ENCODE measurements at places on chromosomes 12 and 14.

GRCh38 chr12:3333583-3333982 is 157.4 kb upstream of the PRMT8 start:
- no peak for DNase-seq

DNA sequence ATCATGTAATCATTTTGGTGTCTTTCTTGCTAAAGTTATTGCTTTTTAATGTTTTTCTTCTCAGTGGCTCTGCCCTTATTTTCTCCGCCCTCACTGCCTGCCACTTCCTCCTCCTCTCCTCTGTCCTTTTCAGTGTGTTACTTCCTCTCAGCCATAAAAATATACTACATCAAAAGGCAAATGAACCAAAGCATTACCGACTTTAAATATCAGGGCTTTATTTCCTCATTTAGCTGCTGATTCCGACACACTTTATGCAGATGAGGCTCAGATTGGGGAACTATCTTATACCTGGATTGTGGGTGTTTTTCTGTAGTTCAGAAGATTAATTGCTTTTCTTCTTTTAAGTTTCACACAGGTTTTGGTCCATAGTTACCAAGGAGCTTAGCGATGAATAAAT is 118.1 kb downstream of the CMAS start:
- no peak for DNase-seq

DNA sequence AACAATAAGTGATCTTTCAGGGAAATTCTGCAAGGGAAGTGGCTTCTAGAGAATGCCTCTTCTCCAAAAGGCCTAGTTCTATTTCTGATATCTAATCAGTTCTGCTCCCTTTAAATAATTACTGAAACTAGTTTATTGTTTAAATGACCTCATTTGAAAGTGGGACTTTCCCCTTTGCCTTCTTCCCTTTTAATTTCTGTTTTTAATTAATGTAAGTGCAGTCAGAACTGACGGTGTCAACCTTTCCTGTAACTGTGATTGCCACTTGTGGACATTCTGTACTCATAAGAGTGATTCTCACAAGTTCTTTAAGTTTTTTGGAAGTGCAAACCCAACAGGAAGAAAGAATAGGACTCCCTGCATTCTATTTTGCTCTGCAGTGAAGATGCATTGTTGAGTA is 265.3 kb upstream of the PLEKHG7 start:
- DNase-seq: no peak

DNA sequence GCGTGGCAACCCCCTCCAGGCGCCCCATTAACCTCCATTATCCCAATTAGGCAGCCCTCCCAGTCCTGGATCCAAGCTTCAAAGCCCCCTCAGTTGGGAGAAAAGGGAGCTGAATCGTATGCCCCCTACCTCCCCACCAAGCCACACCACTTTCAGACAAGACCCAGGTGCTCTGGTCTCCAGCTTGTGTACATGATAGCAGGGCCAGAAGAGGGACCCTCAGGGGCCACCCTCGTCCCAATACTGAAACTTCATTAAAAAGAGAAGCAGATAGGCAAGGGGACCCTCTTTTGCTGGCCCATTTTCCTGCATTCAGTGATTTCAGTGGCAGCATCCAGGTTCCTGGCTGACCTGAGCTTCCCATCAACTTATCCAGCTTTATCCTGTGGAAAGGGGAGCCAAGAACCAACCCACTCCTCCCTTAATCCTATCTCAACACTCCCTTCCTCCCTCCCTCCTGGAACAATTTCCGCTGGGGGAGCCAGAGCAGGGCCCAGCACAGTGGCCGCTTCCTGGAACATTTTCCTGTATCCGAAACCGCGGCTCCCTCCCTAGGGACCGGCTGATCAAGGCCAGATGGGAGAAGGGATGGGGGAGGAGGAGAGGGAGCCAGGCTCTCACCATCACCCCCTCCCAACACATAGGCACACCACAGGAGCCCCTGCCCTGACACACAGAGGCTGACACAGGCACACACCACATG is 9.5 kb upstream of the SP7 start:
- no peak for DNase-seq

GRCh38 chr12:73308747-73309146 is 1036.6 kb downstream of the TRHDE start:
- DNase-seq: no peak

DNA sequence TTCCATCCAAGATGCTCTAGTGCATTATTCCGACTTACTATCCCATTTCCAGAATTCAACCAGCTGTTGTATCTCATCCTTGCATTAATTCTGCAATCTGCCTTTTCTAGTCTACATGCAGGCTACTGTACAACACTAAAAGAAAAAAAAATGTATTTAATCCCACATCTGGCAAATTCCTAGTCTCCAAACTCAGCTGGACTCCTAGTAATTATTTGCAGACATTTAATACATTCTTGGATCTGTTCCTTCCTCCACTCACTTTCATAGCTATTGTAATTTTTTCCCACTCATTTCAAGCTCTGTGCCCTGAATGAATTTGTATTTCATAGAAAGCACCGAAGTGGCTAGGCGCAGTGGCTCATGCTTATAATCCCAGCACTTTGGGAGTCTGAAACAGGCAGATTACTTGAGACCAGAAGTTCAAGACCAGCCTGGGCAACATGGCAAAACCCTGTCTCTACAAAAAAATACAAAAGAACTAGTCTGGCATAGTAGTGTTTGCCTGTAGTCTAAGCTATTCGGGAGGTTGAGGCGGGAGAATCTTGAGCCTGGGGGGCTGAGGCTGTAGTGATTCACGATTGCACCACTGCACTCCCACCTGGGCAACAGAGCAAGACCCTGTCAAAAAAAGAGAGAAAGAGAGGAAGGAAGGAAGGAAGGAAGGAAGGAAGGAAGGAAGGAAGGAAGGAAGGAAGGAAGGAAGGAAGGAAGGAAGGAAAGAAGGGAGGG is 39.5 kb upstream of the YAF2 start:
- no peak for DNase-seq

GRCh38 chr14:63852271-63852816 is 460 bp upstream of the SYNE2 start:
- DNase-seq: peak; percentile 25

DNA sequence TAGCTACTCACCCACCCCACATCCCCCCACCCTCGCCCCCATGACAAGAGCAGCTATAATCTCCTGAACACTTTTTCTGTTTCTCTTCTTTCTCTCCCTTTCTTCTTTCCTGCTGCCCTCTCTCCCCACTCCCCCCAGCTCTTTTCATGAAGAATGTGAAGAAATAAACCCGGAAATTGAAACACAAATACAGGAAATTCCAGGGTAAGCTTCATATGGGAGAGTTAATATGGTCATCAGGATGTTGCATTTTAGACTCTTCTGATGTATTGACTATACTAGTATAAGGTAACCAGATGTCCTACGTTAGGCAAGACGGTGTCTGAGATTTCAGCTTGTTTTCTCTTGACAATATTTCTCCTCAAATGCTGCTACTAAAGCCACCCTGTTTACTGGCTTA is 41.6 kb upstream of the LRIG3 start:
- DNase-seq: no peak

DNA sequence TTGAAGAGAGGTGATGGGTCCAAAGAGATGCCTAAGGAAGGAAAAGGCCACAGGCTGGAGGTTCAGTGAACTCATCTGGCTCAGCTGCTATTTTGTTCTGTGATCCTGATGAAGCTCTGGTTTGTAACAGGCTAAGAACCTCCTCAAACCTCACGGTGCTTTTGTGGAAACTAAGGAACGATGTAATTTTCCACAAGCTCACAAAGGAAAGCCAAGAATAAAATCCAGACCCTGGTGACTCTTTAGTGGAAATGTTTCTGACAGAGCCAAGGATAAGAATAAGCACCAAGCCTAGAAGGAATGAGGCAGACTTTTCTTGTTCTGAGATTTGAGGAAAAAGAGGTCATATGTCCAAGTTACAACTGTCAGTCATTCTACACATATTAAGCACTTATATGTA is 93.6 kb downstream of the SLC24A4 start:
- no peak for DNase-seq

- no peak for DNase-seq
Observed at GRCh38 chr14:65281991-65282895, 130.3 kb upstream of the FUT8 start.

DNA sequence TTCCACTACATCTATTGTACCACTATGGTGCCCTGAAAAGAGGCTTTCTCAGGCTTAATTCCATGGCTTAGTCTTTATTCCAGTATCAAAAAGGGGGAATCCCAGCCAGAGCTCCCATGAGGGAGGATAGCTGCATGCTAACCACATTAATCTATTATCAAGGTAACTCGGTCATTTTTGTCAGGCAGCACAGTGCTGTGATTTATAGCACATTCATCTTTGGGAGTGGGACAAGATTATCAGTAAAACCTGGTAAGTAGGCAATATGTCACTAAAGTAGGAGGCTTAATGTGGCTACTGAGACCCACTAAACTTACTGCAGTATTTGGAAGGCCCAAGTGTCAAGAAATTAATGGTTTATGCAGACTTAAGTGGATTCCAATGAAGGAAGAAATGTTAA is 58.9 kb downstream of the DAD1 start:
- no peak for DNase-seq

DNA sequence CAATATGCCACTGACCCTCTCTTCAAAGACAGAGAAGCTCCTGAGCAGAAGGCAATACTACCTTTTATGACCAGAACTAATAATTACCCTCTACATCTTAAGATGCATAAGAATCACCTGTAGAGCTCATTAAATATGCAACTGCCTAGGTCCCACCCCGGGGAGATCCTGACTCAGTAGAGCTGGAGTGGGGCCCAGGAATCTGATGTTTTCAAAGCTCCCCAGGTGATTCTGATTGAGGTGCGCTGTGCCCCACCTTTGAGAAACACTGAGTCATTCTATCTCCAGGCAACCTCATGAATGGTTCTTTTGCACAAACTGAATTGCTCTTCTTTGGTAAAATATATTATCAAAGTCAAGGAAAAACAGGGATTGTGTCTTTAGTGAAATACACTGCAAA is 149.3 kb upstream of the BMP4 start:
- no peak for DNase-seq

GRCh38 chr12:7344833-7345606 is 41.1 kb downstream of the ACSM4 start:
- DNase-seq: no peak

- DNase-seq: peak; percentile 75
Observed at GRCh38 chr14:76926521-76927251, 100.5 kb downstream of the LRRC74A start.

DNA sequence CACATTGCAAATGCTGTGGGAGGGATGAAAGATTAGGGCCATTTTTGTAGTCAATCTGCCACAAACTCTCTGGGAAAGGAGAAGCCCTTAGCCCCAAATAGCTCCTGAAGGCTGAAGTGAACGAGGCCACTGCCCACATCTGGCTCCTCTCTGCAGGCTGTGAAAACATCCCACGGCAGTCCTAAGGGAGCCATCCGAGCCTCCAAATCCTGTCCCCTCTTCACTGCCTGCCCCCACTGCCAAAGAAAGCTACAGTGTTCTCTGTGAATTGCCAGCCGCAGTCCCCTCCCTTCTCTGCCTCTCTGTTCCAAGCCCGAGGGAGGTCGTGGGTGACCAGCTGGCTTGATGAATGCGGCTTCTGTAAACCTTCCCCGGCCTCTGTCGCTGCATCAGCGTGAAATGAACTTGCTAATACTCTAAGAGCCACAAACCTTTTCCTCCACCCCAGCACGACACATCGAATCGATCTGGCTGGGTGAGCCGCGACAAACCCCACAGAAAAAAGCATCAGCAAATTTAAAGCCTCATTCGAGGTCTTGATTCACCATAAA is 180.7 kb upstream of the NRXN3 start:
- DNase-seq: no peak

GRCh38 chr14:92397953-92398564 is 75.1 kb downstream of the SLC24A4 start:
- DNase-seq: no peak

DNA sequence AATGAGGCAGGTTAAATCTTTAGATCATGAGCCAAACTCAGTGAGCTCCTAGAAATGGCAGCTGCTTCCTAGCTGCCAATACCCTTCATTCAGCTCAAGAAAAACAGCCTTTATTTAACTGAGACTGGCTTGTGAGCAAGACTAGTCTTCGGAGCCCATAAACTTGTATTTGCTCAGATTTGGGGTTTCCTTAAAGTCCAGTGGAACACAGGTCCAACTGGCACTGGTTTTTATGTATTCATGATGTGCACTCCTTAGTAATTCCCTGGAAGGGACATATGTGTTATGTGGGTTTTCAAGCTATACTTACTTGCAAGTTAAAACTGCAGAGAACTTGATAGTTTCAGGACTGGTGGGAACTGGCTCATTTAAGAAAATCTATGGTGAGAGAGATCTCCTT is 380.1 kb upstream of the TMEM132C start:
- no peak for DNase-seq

GRCh38 chr12:96448300-96448699 is 41.1 kb upstream of the CFAP54 start:
- DNase-seq: no peak

GRCh38 chr14:22560662-22561365 is 28.2 kb downstream of the DAD1 start:
- DNase-seq: no peak

DNA sequence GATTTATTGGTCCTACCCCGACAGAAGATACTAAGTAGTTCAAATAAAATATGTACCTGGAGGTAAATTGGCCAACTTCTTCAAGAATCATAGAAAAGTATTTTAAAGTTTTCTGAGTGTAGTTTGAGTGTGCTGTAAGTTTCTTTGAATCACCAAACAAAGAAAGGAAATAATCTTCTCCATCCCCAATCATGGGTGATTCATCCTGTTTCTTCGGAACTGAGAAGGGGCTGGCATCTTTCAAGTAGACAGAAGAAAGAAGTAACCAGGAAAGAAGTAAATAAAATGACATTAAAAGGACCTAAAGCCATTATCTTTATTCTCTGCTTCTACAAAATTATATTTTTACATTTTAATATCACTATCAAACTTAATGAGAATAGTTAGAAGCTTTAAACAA is 6.8 kb downstream of the LMNTD1 start:
- no peak for DNase-seq

DNA sequence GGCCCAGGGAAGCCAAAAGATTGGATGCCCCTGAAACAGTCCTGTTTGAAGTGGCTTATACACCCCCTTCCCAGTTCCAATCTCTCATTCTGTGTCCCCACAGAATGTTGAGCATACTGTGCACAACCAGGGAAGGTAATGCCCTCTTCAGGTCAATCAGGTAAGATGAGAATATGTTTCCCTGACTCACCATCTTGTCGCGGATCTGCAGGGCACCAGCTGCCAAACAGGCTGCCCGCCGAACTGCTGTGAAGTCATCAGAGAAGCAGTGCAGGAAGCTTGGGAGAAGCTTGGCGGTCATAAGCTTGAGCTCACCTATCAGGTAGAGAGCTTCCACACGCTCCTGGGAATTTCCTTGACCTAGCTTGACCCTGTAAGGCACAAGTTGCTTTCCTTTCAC is 9.6 kb downstream of the RIOX1 start:
- DNase-seq: no peak

- DNase-seq: no peak
Observed at GRCh38 chr14:22282417-22282816, 306.6 kb downstream of the DAD1 start.

DNA sequence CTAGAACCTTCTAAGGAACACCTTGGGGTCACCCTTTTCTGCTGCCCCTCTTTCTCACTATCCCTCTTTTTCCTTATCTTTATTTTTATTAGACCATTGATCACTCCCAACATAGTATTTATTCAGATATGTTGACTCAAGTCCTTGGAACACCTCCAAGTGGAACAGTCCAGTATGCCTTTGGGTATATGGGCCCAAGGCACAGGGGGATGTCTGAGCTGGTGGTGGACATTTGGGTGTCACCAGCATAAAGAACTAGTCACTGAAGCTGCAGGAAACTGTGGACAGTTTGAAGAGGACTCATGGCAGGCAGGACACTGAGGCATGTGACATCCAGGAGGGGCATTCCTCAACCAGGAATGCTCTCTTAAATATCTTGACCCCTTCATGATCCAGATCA is 105.6 kb downstream of the VEZT start:
- no peak for DNase-seq

GRCh38 chr14:105711841-105712460 is 185.6 kb downstream of the TMEM121 start:
- DNase-seq: no peak

All from COR-L47 (cell line).